Heart left ventricle (tissue), 16 donors: ENCODE measurements at places on chromosomes 2 and 18. TPM values are rescaled to one million over a fixed set of nuclear protein-coding genes. Genes with fewer than 3 reads are reported as not detected.

- DNase-seq, result no peak
Measured at GRCh38 chr2:130826821-130827501, 9.8 kb upstream of the ARHGEF4 start.

DNA sequence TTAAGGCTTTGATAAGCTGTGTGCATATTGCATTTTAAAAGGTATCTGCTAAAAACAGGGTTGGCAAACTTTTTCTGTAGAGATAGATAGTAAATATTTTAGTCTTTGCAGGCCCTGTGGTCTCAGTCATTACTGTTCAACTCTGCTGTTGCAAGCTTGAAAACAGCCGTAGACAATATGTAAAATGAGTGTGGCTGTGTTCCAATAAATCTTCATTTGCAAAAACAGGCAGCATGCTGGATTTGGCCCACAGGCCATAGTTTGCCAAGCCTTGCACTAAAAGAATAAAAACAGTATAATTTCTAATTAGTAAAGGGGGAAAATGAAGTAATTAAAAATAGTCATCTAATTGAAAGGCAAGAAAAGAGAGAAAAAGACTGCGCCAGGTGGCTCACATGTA lies 35.3 kb downstream of the GCKR start:
- DNase-seq, result no peak

DNA sequence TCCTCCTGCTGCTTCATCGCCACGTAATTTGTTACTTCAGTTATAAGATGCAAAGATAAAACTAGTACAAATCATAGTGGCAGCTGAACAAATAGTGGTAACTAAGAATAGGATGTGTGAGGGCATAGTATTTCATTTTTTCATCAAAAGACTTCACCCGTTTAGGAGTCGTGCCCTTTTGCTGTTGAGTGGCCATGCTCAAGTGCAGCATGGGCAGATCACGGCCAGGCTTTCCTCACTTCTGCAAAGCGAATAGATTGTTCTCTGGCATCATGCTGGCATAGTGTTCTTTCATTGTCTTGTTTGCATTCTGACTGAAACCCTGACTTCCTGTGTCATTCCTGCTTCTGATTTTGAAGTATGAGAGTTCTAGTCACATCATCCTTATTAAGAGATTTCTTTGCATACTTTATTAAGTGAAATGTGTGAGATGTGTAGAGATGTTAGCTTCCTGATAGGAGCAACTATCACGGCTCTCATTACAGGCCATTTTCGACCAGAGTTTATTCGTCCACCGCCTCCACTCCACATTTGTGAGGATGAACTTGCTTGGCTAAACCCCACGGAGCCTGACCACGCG lies 11.8 kb downstream of the CNOT11 start:
- peak; percentile 40 for DNase-seq

The MYO3B gene
- polyA plus RNA-seq, result not detected

DNA sequence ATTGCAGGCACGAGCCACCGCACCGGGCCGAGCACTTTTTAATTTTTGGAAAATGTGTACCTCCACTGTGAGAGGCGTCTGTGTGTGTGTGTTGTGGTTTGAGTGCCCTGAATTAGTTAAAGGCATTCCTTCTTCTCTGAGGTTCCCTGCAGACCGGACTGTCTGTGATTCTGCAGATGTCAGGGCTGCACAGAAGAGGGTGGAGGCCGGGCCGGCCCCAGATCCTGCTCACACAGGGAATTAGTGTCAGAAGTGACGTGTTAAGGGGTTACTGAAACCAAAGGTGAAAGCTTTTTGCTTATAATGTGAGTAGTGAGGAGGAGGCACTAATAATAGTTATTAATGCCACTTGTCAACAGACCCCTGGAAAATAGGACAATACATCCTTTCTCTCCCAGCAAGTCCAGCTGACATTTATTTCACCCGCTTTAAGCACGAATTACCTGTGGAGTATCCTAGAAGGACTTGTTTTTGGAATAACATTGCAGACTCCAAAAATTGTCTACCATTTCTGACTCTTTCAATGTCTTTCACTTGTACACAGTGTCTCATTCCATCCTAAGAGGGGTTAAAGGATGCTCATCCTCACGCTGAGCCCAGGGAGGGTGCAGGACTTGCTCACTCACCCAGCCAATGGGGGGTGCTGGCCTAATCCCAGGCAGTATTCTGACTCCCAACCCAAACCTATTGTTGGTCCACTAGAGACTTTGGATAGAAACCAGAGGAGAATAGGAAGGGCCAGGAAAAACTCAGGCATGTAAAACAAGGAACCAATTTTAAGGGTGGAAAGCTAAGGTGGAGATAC lies 16.2 kb downstream of the ARHGAP25 start:
- no peak for DNase-seq

The CD8B2 gene
- not detected for polyA plus RNA-seq

DNA sequence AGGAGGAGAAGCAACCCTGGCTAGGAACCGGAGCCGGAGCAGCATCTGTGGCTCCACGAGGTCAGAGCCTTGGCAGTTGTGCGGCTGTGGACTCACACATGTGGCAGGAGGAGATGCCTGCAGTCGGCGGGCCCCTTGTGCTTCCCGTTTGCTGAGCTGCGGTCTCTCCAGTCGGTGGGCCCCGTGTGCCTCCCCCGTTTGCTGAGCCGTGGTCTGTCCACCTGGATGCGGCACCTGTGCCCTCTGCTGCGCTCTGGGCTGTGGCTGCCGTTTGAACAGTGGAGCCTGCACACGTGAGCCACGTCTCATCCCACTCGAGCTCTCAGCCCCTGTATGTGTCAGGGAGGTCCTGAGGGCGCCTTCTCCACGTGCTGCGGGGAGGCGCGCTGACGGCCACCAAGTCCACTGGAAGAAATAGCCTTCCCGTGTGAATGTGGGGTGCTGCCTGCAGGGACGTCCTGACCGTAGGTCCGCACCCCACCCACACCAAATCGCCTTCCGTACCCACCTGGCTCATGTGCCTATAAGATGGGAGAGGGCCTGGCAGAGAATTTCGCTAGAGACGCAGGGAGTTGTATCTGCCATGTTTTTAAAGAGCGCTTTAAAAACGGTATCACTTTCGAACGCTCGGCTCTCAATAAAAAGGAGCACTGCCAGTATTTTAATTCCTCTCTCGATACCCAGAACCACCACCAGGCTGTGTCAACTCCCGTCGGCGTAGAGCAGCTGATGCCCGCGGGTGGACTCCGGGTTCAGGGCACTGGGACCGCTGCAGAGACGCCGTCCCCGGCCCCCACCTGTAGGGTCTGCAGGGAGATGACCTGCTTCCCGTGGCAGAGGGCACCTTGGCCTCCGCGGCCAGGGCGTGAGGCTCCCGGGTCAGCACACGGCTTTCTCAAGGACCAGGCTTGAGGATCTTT lies 117.0 kb downstream of the NFATC1 start:
- peak; percentile 38 for DNase-seq

- DNase-seq, result no peak
Measured at GRCh38 chr2:109207176-109207575, 78.2 kb downstream of the SH3RF3 start.

GRCh38 chr2:201816657-201817575 lies 10.6 kb downstream of the CDK15 start:
- no peak for DNase-seq

The HOXD13 gene
- polyA plus RNA-seq, result not detected

DNA sequence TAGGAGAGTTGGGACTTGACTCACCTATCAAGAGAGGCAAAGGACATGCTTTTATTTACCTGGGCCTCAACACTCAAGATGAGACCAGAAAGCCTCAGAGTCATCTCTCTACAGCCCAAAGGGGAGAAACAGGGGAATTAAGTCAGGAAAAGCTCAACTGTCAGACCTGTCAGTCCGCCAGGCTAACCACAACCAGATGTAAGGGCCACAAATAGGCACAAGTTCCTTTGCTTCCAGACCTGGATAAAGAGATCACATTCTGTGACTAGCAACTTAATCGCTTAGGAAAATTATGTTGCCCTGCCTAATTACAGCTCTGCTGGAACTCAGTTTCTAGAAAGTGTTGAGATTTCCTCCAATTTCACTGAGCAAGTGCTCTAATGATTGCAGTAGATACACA lies 67.9 kb downstream of the ANKRD44 start:
- no peak for DNase-seq

DNA sequence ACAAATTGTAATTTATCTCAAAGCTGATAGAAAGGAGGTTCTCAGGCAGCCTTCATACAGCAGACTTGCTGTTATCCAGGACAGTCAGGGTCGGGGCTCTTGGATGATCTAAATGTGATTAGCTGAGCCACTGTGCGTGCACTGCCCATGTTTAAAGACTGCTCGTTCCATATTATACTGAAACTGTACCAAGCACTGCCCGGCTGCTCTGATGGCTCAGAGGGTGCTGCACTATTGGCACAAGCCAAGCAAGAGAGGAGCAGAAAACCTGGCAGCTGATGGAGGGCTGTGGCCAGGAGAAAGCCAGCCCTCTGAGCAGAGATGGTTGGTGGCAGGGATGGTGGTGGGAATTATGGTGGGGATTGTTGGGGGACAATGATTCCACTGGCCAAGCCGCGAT lies 63.4 kb downstream of the COL6A3 start:
- DNase-seq, result no peak

The CYRIA gene
- polyA plus RNA-seq, result 0.95 TPM

DNA sequence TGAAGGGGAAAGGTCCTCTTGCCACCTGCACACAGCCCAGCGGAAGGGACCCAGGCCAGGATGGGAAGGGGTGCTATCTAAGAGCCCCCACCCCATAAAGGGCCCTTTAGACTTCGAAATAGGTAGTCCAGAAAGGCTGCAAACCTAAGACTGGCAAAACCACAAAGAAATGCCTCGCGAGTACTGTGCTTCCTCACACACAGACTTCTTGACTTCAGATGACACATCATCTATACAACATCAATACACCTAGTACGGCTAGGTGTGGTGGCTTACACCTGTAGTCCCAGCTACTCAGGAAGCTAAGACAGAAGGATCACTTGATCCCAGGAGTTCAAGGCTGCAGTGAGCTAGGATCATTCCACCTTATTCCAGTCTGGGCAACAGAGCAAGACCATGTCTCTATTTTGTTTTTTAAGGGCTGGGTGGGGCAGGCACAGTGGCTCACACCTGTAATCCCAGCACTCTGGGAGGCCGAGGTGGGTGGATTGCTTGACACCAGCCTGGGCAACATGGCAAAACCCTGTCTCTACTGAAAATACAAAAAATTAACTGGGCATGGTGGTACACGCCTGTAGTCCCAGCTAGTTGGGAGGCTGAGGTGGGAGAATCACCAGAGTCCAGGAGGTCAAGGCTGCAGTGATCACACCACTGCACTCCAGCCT lies 125.8 kb downstream of the CABLES1 start:
- DNase-seq, result no peak

The DTYMK gene
- polyA plus RNA-seq, result 19.6 TPM

The MRO gene
- 1.6 TPM for polyA plus RNA-seq

- no peak for DNase-seq
Measured at GRCh38 chr18:78627551-78628346, 351.9 kb upstream of the SALL3 start.

DNA sequence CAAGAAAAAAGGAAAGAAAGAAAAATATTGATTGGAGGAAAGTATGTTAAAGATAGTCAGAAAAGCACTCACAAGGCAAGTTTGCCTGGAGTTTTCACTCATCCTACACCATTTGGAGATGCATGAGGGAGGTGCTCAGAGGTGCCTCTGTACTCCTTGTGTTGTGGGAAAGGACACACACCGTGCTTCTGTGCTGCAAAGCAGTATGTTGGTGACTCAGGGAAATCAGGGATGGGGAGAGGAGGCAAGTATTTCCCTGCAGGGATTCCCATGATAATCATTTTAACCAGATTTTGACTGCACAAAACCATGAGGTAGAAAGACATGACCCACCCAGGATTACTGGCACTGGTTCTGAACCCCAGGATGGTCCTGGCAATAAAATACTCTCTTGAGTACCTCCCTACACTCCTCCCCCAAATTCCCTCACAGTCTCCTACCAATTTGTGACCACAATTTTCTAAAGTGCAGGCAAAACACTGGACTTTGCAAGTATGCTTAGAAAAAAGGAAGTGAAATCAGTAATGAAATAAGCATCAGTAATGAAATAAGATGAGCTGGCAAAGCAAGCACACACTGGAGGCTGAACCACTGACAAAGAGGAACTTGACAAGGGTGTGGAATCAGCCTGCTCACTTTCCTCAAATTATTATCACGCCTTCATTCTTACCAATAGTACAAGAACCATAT lies 155.5 kb upstream of the ACVR2A start:
- no peak for DNase-seq

DNA sequence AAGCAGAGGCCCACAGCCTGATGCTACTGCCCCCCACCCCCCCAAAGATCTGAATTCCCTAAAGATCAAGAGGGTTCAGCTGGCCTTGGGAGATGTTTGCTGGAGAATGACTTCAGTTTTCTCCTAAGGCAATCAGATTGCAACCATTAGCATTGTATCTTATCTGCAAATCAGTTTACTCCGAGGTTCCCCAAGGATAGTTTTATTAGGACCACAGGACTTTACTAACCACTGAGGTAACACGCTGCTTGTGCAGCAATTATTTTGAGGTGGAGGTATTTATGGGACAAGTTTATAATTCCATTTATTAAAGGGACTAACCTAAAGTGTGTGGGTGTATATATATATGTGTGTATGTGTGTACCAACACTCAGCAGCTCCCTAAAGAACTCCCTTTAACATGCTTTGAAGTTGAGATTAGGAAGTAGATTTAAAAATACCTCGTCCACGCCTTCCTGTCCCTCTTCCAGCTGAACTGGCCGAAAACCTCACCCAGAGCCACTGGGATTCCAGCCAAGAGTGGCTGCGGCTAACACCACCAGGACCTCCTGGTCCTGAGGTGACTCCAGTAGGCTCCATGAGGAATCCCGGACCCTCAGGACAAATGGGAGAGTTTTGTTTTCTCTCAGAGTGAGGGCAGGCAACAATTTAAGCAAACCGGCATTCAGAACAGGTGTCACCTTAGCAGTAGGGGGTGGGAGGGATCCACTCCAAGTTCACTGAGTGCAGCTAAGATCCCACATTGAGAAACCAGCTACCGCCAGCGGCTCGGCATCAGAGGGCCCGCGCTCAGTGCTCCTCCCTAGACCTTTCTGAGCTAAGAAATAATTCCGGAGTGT lies 3.0 kb upstream of the DLX1 start:
- DNase-seq, result no peak

The AUP1 gene
- 77.9 TPM for polyA plus RNA-seq

DNA sequence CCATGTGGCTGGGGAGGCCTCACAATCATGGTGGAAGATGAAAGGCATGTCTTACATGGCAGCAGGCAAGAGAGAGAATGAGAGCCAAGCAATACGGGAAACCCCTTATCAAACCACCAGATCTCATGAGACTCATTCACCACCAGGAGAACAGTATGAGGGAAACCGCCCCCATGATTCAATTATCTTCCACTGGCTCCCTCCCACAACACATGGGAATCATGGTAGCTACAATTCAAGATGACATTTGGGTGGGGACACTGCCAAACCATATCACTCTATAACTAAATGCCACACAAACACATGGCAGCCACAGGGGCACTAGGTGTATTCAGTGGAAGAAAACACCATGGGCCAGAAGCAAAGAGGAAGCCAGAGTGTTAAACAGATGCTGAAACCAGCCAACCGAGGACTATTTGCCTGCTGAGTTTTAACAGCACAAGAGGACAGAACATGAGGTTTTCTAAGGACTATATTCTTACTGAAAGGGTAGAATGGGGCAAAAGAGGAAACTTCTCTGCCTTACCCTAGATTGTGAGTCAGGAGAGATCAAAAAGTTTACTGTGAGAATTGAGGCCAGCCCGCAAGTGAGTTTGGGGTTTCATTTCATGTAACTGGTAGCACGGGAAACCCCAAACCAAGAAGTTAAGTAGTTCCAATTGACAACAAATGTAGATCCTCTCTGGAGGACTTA lies 49.2 kb downstream of the SIGLEC15 start:
- no peak for DNase-seq
